Cardiac septum (tissue), 1 donor: ENCODE measurements at places on chromosomes 16 and 17.

GRCh38 chr17:58007781-58008706 lies 998 bp upstream of the SRSF1 start:
- DNase-seq = no peak

DNA sequence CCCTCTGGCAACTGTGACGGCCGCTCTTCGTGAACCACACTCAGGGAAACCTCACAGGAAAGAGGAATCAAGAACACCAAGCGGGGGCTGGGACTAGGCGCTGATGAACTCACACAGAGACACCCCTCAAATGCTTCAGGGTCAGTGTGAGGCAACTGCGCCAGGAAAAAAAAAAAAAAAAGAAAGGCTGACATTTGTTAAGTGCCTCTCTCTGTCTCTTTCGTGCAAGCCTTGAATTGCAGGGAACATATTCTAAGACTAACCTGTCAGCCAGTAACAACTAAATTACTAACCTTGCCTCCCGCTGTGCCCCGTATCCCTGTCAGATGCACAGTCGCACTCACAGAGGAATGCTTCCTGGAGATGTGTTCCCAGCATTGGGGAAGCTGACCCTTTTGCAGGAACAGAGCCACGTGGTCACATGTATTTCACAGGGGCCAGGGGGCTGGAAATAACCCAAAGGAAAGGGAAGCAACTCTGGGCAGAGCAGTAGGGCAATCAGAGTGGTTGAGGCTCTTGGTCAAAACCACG lies 247.8 kb downstream of the XYLT1 start:
- DNase-seq = peak; percentile 68

- no peak for DNase-seq
These were observed 6.0 kb downstream of the ADAT1 start for GRCh38 chr16:75617121-75617520.

DNA sequence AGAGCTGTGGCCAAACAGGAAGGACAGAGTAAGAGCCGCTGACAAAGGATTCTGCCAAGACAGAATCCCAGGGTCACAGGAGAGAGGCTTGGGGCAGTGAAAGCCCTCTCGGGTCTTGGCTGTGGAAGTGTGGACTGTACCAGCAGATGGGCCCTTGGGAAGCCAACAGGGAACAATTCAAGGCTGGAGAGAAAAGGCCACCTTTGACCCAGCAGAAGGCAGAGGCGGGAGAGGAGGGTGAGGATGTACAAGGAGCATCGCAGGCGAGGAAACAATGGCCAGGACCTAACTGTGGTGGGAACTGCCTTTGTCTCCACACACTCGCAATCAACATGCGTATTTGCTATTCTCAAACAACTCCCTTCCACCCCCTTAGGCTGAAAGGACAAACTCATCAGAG lies 15.7 kb downstream of the CARHSP1 start:
- no peak for DNase-seq

DNA sequence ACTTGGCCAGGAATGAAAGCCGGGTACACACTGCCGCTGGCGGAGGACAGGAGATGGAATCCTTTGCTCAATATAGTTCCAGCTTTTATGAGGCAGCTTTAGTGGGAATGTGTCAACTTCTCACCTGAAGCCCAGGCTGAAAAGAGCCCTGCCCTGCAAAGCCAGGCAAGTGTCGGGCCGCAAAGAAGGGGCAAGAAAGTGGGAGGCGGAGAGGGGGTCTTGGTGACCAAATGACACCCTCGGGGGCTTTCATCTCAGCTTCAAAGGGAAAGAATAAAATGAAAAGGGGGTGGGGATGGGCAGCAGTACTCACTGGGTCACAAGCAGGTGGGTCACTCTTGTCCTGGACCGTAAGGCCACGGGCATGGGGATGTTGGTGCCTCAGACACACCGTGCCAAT lies 62.9 kb downstream of the C16orf95 start:
- no peak for DNase-seq

- no peak for DNase-seq
These were observed 10.7 kb upstream of the HSD3B7 start for GRCh38 chr16:30974348-30974747.

DNA sequence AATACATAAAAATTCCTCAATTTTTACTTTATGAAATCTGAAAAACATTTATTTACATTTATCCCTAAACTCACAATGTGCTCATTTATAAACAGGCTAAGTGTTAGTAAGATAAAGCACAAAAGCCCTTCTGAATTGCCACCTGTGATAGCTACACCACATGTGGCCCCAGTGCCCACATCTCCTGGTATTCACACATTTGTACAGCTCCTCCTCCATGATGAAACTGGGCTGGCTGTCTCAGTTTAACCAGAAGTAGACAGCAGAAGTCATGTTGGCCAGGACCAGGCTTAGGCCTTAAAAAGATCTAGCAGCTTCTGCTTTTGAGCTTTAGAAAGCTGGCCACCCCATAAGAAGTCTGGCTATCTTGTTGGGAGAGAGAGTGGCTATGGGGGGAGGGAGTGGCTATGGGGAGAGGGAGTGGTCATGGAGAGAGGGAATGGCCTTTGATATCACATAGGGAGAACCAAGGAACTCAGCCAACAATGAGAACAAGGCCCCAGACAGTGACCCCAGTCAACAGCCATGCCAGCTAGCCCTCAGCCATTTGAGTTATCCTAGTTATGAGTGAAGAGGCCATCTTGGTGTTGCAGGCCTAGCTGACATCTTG lies 47.4 kb downstream of the CEP95 start:
- no peak for DNase-seq

- peak; percentile 89 for DNase-seq
These were observed 15.8 kb downstream of the MEOX1 start for GRCh38 chr17:43645765-43646481.

GRCh38 chr17:61904094-61904710 lies 23.6 kb downstream of the INTS2 start:
- no peak for DNase-seq

- no peak for DNase-seq
These were observed 1.4 kb upstream of the SPNS2 start for GRCh38 chr17:4497101-4497824.

- DNase-seq = no peak
These were observed 83.7 kb downstream of the LMF1 start for GRCh38 chr16:886802-887731.

GRCh38 chr17:57687642-57688041 lies 57.5 kb downstream of the CCDC182 start:
- DNase-seq = no peak

- DNase-seq = no peak
These were observed at the start of gene ANKRD13B for GRCh38 chr17:29592850-29593551. ANKRD13B (plus strand) TSS chr17:29593132; CDS start chr17:29593622, 490 bp downstream.

GRCh38 chr16:5176505-5176904 lies 78.9 kb upstream of the EEF2KMT start:
- DNase-seq = no peak

DNA sequence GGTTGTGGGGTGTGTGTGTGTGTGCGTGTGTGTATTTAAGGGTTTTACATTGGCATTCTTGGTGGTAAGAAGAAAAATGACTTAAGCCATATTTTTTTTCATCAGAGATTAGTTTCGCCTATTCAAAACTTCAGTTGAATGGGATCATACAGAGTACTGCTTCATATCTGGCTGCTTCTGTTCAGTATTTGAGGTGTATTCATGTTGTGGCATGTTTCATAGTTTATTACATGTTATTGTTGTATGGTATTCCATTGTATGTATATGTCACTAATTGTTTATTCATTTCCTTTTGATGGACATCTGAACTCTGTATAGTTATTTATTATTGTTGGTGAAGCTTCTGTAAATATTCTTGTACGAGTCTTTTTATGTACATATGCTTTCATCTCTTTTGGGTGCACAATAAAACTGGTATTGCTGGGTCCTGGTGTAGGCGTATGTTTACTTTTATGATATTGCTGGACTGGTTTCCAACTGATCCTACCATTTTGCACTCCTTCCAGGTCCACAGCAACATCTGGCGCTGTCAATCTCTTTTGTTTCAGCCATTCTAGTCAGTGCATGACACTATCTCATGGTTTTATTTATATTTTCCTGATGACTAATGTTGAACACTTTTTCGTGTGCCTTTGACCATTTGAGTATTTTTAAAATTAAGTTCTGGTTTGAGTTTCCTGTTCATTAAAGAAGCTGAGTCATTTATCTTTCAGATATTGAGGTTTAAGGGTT lies 77.4 kb upstream of the MAF start:
- no peak for DNase-seq

DNA sequence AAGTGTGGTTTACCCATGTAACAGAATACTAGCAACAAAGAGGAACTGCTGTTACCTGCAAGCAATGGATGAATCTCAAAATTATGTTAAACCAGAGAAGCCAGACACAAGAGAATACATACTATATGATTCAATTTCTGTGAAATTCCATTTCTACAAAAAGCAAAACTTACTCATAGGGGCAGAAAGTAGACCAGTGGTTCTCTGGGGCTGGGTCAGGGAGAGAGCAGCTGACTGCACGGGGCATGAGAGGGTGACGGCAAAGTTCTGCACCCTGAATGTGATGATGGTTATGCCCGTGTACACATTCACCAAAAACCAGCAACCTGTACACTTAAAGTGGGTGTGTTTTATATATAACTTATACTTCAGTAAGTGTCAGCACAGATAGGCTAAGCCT lies 3.1 kb downstream of the ZNF843 start:
- DNase-seq = no peak

DNA sequence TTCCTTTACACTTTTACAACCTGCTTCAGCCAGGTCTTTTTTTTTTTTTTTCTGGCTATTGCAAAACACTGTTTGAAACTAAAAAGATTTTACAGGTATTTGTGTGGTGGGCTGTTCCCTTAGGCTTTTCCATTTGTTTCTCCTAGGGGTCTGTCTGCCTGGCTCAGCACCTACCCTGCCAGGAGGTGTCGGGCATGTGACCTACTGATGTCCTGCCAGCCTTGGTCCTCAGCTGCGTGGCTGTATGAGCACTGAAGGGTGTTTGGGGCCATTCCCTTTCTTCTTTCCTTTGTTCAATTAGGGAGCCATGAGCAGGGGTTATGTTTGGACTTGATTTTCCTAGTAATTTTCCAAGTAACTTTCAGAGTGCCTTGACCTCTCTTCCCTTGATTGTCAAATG lies 269.2 kb upstream of the SALL1 start:
- DNase-seq = no peak

DNA sequence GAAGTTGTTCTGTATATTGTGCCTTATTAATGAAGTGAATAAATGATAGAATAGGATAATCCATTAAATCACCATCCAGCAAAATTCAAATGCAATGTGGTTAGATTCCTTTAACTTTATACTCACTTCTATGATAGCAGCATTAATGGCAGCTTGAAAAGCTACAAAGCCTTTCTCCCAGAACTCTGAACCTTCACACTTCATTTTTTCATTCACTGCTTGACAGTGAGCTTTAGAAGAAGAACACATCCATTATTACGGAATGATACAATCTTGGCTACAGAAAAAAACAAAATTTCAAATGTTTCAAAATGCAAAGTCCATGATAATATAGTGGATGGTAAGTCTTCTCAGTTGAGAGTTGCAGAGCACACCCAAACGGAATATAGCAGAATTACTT lies 16.4 kb downstream of the ABCA9 start:
- no peak for DNase-seq

GRCh38 chr17:20935740-20936139 lies 107.1 kb downstream of the USP22 start:
- DNase-seq = no peak

DNA sequence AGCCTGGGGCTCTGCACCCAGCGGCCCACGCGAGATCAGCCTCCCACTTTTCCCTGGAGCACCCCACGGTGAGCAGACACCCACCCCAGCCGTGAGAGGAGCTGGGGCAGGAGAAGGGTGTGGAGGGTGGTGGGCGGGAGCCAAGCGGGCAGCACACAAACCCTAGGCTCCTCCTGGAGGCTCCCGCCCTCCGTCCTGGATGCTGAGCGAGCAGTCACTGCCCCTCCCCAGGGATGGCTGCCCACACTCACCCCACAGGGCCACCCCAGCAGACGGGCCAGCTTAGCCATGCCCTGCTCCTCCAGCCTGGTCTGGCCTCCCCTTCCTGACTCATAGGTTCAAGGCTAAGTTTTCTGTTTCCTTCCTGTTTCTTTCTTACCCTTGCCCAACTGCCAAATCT lies 15.7 kb upstream of the ABCC3 start:
- DNase-seq = no peak

DNA sequence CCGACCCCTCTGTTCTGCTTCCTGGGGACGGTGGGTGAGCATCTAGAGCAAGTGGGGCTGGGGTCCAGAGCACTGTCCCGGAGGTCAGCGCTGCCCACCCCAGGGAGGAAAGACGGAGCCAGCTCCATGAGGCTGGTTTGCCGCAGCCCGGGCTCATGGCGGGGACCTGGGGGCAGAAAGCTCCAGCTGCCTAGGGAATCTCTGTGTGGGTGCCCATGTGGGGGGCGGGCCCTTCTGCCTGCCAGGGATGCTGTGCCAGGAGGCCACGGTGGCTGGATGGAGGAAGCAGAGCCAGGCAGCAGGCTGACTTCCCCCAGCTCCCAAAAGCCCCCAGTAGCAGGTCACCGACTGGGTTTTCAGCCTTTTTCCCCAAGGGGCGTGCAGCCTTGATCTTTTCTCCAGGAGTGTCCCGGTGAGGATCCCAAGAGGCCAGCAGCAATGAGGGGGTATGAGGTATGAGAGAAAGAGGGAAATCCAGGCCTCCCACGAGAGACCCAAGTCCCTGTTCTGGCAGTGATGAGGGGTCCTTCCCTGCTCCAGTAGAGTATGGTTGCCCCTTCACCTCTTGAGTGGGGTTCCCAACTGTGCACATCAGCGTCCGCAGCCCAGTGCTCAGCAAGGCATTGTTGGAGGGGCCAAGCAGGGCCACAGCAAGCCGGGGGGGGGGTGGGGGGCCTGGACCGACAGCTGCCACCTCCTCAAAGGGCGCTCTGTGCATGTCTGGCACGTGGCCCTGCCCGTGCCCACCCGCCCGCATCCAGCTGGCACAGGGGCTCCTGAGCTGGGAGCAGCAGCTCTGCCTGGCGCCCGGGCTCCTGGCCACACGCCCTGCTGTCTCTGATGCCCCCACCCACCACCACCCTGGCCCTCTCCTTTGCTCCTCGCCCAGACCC lies 15.6 kb upstream of the BCAR1 start:
- DNase-seq = no peak

DNA sequence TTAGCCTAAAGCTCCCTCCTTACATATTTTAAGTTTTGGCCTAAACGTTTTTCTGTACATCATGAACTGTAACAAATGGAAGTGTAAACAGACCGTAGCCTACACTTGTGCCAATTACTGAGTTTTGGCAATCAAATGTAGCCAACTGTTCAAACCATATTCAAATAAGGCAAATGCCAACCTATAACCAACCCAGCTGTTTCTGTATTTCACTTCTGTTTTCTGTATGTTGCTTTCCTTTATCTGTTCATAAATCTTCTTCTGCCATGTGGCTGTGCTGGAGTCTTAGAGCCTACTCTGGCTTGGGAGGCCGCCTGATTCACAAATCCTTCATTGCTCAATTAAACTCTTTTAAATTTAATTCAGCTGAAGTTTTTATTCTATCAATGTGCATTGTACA lies 6.9 kb upstream of the C16orf78 start:
- no peak for DNase-seq

- no peak for DNase-seq
These were observed 9.7 kb downstream of the RNFT1 start for GRCh38 chr17:59954856-59955255.

DNA sequence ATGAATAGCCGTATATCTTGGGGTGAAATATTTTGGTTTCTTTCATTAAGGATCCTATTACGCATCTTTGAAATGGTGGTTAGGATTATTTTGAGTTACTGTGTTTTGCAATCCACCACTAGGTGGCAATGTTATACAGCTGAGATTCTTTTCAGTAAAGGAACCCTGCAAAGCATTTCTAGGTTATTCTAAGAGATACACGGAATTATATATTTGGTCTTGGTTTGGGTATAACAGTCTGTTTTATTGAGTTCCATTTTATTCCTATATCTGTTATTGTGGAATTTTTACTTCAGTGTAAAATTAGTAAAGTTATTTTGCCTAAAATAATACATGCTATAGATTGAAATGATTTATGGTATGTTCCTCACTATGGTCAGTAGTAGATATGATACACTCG lies 62.9 kb upstream of the CPHXL start:
- DNase-seq = no peak
